NCI-H187 (cell line): ENCODE measurements at places on chromosomes 6 and 20.

- DNase-seq = no peak
Observed at GRCh38 chr6:78618970-78619369, 248.4 kb upstream of the IRAK1BP1 start.

- no peak for DNase-seq
Observed at GRCh38 chr6:99841297-99841696, 152.7 kb downstream of the MCHR2 start.

GRCh38 chr6:3699231-3699630, 52.3 kb downstream of the PXDC1 start:
- DNase-seq = no peak

- DNase-seq = no peak
Observed at GRCh38 chr6:121443971-121444541, 8.6 kb downstream of the GJA1 start.

DNA sequence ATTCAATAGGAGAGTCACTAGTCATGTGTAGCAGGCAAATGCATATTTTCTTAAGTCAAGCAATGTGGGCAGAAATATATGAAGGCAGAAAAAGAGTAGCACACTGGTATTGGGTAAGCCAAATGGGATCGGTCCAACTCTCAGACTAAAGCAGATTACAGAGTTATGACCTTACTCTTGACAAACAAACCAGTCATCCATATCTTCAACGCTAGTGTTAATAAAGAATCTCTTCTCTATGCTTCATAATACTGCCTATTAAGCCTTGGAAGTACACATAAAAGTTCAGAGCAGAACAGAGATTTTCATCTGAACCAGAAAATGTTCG, 320.2 kb upstream of the JARID2 start:
- DNase-seq = no peak

- DNase-seq = no peak
Observed at GRCh38 chr20:44428174-44429016, 47.3 kb upstream of the TTPAL start.

GRCh38 chr20:49909499-49910339, 5.6 kb downstream of the SPATA2 start:
- no peak for DNase-seq
